ENCODE measurements at places on chromosomes 4 and X. TPM values are rescaled to one million over a fixed set of nuclear protein-coding genes. Genes with fewer than 3 reads are reported as not detected.
A peak's percentile ranks its signal among the peaks of the same experiment; 100 is the strongest.

Gene ABLIM2
- total RNA-seq, result under 0.01 TPM

DNA sequence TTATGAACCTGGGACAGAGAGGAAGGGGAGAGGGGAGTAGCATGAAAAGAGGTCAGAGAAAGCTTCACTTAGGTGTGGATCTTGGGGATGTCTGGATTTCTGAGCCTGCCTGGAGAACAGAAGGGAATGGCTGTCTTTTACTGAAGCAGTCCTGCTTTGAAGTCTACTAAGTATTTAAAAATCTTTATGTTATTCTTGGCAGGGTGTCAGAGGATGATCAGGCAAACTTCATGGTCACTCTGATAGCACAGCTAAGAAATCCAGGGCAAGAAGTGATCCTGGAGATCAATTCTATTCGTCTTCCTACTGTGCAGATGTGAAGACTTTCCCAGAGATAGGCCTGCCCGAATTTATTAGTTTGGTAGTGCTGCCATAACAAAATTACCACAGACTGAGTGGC, 464.4 kb upstream of the BOD1L1 start:
- DNase-seq, result no peak

DNA sequence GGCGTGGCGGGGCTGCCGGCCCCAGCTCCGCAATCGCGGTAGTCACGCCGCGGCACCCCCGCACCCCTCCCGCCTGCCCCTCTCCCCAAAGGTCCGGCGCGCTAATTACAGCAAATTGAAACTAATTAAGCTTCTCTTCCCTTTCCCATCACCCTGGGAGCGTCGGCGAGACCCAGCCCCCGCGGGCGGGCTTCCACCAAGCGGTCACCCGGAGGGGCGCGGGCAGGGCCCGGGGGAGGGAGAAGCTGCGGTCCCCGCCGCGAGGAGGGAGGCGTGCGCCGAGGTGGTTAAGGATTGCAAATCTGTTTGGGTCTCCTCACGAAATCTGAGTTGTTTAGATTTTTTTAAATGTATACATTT, 13.1 kb downstream of the ARX start:
- no peak for DNase-seq

DNA sequence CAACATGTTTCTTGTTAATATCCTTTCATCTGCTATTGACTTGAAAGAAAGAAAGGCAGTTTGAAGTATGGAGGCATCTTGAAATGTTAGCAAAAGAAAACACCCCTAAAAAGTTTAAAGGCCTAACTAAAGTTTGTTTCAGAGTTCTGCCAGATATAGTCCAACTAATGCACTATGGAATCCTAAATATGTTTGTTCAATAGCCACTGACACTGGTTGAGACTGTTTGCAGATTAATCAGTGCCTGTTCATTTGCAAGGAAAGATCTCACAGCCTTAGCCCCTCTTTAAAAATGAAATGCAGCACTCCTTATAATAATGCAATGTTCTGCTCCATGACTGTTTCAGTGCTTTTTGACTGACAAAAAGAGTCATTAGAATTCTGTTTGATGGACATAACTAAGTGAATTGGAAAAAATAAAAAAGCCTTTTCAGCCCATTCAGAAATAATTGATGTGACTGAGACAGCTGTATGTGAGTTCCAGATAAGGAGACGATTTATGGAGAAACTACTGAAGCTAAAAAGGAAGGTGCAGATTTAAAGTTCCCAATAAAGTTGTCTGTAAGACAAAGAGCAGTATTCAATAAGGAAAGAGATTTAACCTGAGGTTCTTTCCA, 192.0 kb downstream of the PCDH7 start:
- peak; percentile 10 for DNase-seq

GRCh38 chr4:125421547-125421946, 106.8 kb downstream of the FAT4 start:
- DNase-seq, result no peak
